Smooth muscle cell of the pulmonary artery (primary cell): ENCODE measurements at places on chromosomes 11 and 22. TPM values are rescaled to one million over a fixed set of nuclear protein-coding genes. Genes with fewer than 3 reads are reported as not detected.

The MYO18B gene
- total RNA-seq = 4.1 and 17.6 TPM in 2 replicates

The OR4X1 gene
- not detected in 2 replicates for total RNA-seq

The OR52I1 gene
- not detected in 2 replicates for total RNA-seq

The TYR gene
- total RNA-seq = not detected in 2 replicates

The ME3 gene
- total RNA-seq = 38.1 and 40.7 TPM in 2 replicates

The APOA5 gene
- not detected in 2 replicates for total RNA-seq

The TIGD3 gene
- total RNA-seq = 0.07 and 0.13 TPM in 2 replicates

The JAM3 gene
- total RNA-seq = 95.7 and 117 TPM in 2 replicates

The KRTAP5-11 gene
- not detected in 2 replicates for total RNA-seq

The METTL15 gene
- 17.6 and 23.1 TPM in 2 replicates for total RNA-seq

The CERK gene
- 49.1 and 67.2 TPM in 2 replicates for total RNA-seq

The CALCA gene
- total RNA-seq = not detected in 2 replicates

The TPBGL gene
- total RNA-seq = under 0.01 TPM in 1 of 2 replicates, not detected in the other

The CAPN5 gene
- total RNA-seq = 24.5 and 30.0 TPM in 2 replicates

The SORL1 gene
- 1.3 and 11.8 TPM in 2 replicates for total RNA-seq

The CYTH4 gene
- total RNA-seq = 0.07 and 0.36 TPM in 2 replicates

The HBG2 gene
- total RNA-seq = not detected in 2 replicates

The RFPL1 gene
- not detected in 2 replicates for total RNA-seq

The GPR83 gene
- total RNA-seq = not detected in 2 replicates

The KRTAP5-9 gene
- total RNA-seq = not detected in 2 replicates

The BTBD18 gene
- total RNA-seq = not detected in 2 replicates

The OR5D14 gene
- total RNA-seq = not detected in 2 replicates

The NAALAD2 gene
- 0.30 and 0.46 TPM in 2 replicates for total RNA-seq

The ANO3 gene
- 4.5 and 7.7 TPM in 2 replicates for total RNA-seq

The CDKN1C gene
- total RNA-seq = 1.2 and 1.3 TPM in 2 replicates

The NPTXR gene
- total RNA-seq = 4.7 and 7.8 TPM in 2 replicates

The RGL4 gene
- total RNA-seq = not detected in 2 replicates

The OTOG gene
- total RNA-seq = not detected in 2 replicates

The HSPB2 gene
- total RNA-seq = 0.79 and 1.4 TPM in 2 replicates

The LINC01488 gene
- total RNA-seq = not detected in 2 replicates

The C11orf86 gene
- not detected in 2 replicates for total RNA-seq

The TOLLIP gene
- total RNA-seq = 34.8 and 54.9 TPM in 2 replicates

The CARD10 gene
- total RNA-seq = 0.91 and 3.4 TPM in 2 replicates

The KBTBD4 gene
- 18.4 and 21.8 TPM in 2 replicates for total RNA-seq

The BID gene
- 12.4 and 22.3 TPM in 2 replicates for total RNA-seq

The MUC2 gene
- total RNA-seq = not detected in 2 replicates

The ADAMTS15 gene
- 28.8 and 94.9 TPM in 2 replicates for total RNA-seq

The ARL2 gene
- 103 and 116 TPM in 2 replicates for total RNA-seq

The C22orf31 gene
- not detected in 2 replicates for total RNA-seq

The KRTAP5-2 gene
- not detected in 2 replicates for total RNA-seq

The OR2D2 gene
- 0.13 and 0.36 TPM in 2 replicates for total RNA-seq

The XKR3 gene
- total RNA-seq = not detected in 2 replicates

The LRRC55 gene
- total RNA-seq = not detected in 2 replicates

The SCGB2A2 gene
- total RNA-seq = not detected in 2 replicates

The ACRV1 gene
- total RNA-seq = not detected in 2 replicates

The ST14 gene
- 0.07 TPM in 1 of 2 replicates, not detected in the other for total RNA-seq

The IL18BP gene
- 2.5 and 4.4 TPM in 2 replicates for total RNA-seq

The NCAPH2 gene
- total RNA-seq = 19.7 and 19.9 TPM in 2 replicates

The CD3G gene
- not detected in 2 replicates for total RNA-seq

The ANGPTL5 gene
- total RNA-seq = 2.7 TPM in 1 of 2 replicates, not detected in the other

The VSIG10L2 gene
- not detected in 2 replicates for total RNA-seq

The OR52N5 gene
- total RNA-seq = not detected in 2 replicates

The SCUBE1 gene
- not detected in 2 replicates for total RNA-seq

The LRRC4C gene
- total RNA-seq = 0.46 and 0.72 TPM in 2 replicates

The NLRP10 gene
- total RNA-seq = 3.5 and 6.7 TPM in 2 replicates
